ENCODE measurements at places on chromosomes 6 and 20.

GRCh38 chr20:5036828-5037227 lies 35.5 kb upstream of the SLC23A2 start:
- no peak for DNase-seq

DNA sequence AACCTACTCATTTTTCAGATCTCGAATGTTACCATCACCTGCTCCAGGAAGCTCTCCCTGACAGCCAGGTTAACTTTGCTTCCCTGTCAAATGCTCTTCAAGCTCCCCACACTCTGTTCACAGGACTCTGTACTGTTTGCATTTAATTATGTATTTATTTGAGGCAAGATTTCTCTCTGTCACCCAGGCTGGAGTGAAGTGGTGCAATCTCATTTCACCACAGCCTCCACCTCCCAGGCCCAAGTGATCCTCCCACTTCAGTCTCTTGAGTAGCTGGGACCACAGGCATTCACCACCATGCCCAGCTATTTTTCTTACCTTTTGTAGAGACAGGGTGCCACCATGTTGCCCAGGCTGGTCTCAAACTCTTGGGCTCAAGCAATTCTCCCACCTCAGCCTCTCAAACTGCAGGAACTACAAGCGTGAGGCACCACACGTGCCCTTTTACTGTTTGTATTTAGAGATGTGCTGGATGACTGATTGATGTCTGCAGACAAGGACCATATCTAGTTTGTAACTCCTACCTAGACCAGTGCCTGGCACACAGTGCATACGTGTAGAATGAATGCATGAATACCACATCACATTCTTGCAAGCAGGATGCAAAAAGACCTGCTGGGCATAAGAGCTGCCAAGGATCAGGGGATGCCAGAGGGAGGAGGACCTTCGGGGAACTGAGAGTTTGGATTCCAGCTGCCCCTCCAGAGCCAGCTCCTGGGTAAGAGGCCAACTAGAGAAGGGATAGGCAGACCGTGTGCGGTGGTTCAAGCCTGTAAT lies 15.6 kb upstream of the CBFA2T2 start:
- DNase-seq, result no peak

GRCh38 chr6:111552958-111553357 lies 52.7 kb downstream of the TRAF3IP2 start:
- peak; percentile 61 for DNase-seq

GRCh38 chr6:80287607-80288006 lies 181.1 kb downstream of the BCKDHB start:
- DNase-seq, result no peak

DNA sequence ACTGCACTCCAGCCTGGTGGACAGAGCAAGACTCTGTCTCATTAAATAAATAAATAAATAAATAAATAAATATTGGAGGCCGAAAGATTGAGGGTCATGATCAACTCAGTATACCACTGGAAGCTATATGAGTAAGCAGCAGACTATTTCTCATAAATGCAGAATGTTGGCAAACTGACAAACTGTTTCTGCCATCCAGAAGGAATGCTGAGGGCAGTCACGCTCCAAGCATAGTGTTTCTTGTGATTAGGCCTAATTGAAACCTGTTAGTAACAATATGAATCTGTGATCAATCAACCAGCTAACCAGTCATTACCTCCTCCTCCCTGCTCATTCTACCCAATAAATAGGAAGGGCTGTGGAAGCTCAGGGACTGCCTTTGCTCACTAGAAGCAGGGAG lies 15.2 kb upstream of the KCNK15 start:
- no peak for DNase-seq

DNA sequence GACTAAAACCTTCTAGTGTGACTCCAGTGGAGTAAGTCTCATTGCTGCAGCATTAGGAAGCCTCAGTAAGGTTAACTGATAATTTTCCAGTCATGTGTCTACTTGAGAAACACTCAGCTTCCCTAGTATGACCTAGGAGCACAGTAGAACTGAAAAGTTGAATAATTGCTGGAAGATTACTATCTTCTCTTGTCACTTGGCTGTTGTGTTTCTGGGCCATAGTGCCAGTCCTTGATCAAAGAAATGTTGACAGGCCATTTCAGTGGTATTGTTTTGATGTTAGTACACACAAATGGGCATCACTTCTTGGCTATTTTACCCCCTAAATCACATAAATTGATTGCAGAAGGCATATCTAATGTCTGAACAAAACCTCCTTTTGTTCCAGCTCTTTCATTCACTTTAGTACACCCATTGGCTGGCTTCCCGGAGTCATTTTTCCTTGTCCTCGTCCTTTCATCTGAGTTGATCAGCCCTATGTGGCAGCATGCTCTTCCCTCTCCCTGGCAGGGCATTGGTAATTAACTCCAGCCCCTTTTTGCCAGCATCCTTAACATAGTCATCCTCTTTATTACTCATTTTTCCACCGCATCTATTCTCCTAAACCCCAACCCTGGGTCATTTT lies 6.0 kb downstream of the ENPP3 start:
- no peak for DNase-seq

- DNase-seq, result no peak
Measured at GRCh38 chr20:22946596-22946995, 88.5 kb upstream of the SSTR4 start.

GRCh38 chr20:50272030-50272723 lies 81.5 kb downstream of the CEBPB start:
- DNase-seq, result no peak

- no peak for DNase-seq
Measured at GRCh38 chr6:158544428-158544827, 15.5 kb upstream of the TMEM181 start.

- DNase-seq, result no peak
Measured at GRCh38 chr20:36377348-36378326, 71.5 kb downstream of the DLGAP4 start.

GRCh38 chr6:110050440-110050813 lies 72.3 kb downstream of the GPR6 start:
- no peak for DNase-seq

GRCh38 chr6:131937703-131938631 lies 13.2 kb downstream of the CCN2 start:
- DNase-seq, result no peak

GRCh38 chr6:91874971-91875370 lies 1288.1 kb upstream of the MAP3K7 start:
- DNase-seq, result no peak

DNA sequence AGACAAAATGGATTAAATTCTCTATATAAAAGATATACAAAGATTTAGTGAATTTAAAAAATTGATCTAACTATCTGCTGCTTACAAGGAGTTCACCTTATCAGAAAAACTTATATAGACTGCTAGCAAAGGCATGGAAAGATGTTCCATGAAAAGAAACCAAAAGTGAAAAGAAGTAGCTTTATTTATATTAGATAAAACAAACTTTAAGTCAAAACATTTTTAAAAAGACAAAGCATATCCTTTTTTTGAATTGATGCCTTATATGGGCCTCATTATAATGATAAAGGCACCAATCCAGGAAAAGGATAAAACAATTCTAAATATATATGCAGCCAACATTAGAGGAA lies 334.2 kb downstream of the MEI4 start:
- no peak for DNase-seq

GRCh38 chr6:134630508-134631121 lies 312.7 kb upstream of the SGK1 start:
- no peak for DNase-seq

- DNase-seq, result no peak
Measured at GRCh38 chr20:49853640-49854039, 41.0 kb downstream of the SLC9A8 start.

GRCh38 chr20:41028359-41029149 lies at the start of gene TOP1:
Gene TOP1, plus strand, starts transcription at chr20:41028822. Its CDS starts 246 bp downstream, at chr20:41029068.
- peak; percentile 100 for DNase-seq

DNA sequence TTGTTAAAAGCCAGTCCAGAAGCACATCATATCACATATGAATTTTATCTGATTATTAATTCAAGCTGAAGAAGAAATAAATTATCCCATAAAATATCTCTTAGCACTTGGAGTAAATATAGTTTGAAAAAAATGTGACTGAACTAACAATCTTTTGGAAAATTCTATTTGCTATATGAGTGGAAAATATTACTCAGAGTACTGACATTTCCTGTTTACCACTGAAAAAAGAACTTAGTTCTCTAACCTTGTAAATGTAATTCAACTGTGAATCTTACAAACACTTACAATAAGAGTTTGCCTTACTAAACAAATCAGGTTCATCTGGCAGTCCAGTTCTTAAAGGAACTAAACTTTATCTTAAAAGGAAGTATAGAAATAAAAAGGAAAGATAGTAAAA lies 44.2 kb downstream of the MOXD1 start:
- no peak for DNase-seq

DNA sequence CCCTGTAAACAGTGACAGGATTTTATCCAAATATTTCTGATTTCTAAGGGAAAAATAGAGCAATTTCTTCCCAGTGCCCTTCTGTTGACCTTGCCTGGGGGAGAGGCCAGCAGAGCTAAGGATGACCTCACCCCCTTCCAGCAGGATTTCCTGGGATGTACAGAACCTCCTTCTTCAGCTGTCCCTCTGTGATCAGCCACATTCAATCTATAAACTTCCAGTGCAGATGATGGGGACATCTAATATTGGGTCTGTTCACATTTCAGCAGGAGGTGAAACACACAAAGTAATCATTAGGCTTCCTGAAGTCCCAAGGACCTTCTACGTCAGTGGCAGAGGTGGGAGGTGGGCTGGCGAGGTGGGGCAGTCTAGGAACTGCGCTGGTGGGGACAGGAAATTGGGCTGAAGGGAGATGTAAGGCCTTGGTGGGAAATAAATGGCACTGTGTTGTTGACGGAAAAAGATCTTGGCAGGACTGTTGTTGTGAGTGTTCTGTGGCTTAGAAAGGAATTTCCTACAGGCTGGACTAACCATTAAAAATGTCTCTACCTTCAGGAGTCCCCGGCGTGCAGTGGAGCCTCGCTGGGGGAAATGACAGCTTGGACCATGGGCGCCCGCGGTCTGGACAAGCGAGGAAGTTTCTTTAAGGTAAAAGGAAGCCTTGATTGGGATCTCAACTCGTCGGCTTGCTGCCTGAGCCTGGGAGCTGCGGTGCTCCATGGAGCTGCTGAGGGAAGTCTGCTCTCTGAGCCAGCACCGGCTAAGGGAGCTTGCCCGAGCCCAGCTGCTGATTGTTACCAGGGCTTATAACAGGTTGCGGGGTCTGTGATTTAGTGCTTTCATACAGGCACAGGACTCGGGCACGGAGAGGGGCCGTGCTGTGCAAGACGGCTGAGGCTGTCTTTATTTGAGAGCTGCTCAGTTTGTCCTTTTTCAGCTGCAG lies 127.9 kb upstream of the NAA20 start:
- DNase-seq, result peak; percentile 1

- no peak for DNase-seq
Measured at GRCh38 chr6:31114970-31115849, 610 bp downstream of the PSORS1C1 start.

- DNase-seq, result peak; percentile 72
Measured at GRCh38 chr6:10528158-10528981, 7.2 kb downstream of the GCNT2 start.

DNA sequence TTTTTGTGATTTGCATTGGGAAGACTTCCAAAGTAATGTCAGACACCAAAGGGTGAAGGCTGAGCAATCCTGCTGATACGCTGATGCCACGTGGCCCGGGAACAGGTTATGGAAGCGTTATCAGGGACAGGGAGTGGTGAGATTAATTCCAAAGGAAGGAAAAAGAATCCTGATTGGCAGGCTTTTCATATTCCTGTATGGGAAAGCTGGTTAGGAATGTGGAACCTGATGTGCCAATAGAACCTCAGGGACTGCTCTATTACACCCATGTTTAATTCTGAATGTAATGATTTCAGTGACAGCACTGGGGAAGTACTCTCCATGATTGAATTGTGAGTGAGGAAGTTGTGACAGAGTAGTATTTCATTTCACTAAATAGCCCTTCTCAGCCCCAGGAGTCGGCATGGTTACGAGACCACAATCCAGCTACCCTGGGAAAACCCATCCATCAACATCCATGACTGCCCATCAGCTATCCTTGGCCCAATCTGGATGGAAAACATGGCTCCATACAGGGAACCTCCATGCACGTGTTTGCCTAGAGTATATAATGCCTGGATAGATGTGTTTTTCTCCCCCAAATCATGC lies 49.4 kb downstream of the F13A1 start:
- no peak for DNase-seq

GRCh38 chr20:57675773-57676172 lies 34.0 kb downstream of the PMEPA1 start:
- no peak for DNase-seq

DNA sequence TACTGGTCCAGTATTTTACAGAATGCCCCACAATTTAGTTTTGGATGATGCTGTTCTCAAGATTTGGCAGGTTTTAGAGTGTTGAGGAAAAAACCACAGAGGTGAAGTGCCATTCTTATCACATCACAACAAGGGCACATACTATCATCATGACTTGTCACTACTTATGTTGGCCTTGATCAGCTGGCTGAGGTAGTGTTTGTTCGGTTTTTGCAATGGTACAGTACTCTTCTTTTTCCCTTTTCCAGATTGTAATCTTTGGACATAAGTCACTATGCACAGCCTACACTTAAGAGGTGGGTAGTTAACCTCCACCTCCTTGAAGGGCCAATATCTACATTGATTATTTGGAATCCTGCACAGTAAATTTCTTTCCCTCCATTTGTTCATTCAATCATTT lies 8.8 kb downstream of the TENT5A start:
- DNase-seq, result no peak

GRCh38 chr6:722077-722524 lies 29.2 kb upstream of the EXOC2 start:
- DNase-seq, result peak; percentile 82

DNA sequence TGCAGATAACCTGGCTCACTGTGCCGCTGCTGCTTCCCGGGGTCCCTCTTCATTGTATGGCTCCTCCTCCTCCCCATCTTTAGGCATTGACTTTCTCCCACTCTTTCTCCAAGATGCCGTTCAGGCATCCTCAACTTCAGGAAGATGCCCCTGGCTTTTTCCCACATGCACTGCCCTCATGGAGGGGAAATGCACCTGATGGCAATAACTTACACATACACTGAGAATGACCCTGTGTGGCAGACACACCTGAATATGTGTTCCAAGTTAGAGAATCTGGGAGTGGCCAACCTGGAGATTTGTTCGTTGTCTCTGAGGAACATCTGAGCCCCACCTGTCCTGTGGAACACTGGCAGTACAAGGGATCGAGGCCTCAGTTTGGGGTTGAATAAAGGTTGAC lies 273.9 kb upstream of the CHD6 start:
- DNase-seq, result no peak

- DNase-seq, result no peak
Measured at GRCh38 chr20:9015984-9016324, 52.9 kb upstream of the PLCB4 start.

DNA sequence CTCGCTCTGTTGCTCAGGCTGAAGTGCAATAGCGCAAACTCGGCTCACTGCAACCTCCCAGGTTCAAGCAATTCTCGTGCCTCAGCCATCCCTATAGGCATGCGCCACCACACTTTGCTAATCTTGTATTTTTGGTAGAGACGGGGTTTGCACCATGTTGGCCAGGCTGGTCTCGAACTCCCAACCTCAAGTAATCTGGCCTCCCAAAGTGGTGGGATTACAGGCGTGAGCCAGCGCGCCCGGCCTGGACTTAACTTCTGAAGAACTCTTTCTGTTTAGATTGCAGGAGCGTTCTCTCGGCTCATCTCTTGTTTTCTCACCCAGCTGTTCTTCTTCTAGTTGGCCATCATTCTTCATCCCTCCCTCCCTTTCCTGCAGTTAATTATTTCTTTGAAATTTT lies 30.3 kb downstream of the GTF2H5 start:
- no peak for DNase-seq
